ENCODE measurements at places on chromosomes 11 and 22.

GRCh38 chr22:47193606-47194329, 431.3 kb downstream of the TBC1D22A start:
- no peak for DNase-seq

DNA sequence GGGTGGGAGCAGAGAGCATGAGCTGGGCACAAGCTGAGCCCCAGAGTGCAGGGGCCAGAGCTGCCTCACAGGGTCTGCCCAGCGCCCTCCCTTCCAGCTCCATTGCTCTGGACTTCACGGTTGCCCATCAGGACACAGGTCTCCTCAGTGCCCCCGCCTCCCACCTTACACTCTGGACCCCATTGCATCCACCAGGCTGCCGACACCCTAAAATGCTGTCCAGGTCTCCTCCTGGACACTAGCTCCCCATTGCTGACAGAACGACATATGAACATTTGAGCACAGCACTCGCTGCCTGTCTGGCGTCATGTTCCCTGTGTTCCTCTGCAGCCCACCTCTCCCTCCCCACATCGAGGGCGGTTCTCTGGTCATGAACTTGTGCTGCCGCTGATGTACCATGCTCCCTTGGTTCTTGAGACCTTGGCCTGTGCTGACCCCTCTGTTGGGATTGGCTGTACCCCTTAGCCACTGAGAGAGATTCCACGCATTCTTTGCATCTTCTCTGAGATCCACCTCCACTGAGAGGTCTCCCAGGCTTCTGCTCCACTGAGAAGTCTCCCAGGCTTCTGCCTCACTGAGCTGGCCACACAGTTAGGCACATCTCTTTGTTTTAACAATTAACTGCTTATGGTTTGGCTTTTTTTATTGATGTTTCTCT, 34.2 kb upstream of the NECTIN1 start:
- DNase-seq = no peak

DNA sequence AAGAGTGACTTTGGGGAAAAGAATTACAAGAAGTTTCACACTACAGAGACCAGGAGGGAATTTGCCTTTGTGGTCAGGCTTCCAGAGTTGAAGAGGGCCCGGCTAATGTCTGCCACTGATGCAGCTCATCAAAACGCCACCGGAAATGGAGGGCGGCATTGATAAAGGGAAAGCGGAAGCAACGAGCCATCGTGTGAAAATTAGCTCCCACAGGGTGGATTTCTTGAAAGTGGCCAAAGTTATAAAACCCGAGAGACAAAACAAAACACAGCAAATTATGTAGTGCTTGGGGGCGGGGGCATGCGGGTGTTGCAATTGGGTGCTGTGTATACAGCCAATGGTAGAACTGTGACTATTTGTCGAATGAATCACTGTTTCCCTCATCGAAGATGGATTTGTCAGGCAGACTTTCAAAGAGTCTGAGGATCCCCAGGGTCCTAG, 113.0 kb downstream of the ADAMTS15 start:
- DNase-seq = no peak

- no peak for DNase-seq
Observed at GRCh38 chr11:117214404-117215110, 15.4 kb downstream of the TAGLN start.

DNA sequence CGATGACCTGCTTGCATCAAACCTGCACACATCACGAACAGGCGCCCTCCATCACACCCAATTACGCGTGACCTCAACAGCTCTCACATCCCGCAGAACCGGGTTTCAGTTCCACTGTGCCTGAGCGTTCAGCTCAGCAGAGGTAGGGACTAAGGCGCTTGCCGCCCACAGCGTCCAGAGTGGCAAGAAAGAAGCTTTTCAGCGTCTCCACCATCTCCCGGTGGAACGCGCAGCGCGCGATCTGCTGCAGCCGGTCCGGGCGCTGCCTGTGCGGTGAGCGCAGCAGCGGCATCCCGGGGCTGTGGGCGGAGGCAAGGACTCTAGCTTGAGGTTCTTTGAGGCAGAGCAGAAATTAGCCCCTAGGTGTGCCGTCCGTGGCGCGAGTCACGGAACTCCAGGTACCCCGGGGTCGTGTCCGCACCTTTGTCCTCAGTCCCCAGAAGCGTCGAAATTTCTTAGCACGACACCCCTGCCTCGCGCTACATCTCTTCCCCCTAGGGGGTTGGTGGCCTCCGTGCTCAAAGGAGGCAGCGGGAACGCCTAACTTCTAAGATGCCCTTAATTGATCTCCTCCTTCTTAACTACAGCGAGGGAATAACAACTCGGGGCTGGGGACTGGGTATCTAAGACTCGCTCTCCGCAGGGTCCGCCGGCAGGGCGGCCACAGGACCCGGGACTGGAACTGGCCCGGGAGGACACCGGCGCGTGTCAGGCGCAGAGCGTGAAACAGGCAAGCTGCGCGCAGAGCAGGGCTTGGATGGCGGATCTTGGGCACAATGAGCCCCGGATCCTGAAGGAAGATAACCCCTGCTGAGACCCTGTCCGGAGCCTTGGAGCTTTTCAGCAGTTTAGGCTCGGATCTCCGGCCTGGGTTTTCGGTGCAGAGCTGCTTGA, 1.7 kb upstream of the CALCA start:
- DNase-seq = no peak

- no peak for DNase-seq
Observed at GRCh38 chr11:92642177-92642931, 327.1 kb upstream of the MTNR1B start.

GRCh38 chr11:87780068-87780413, 395.2 kb downstream of the RAB38 start:
- DNase-seq = no peak

- no peak for DNase-seq
Observed at GRCh38 chr11:134719397-134719796, 307.4 kb upstream of the B3GAT1 start.

- DNase-seq = no peak
Observed at GRCh38 chr11:35678471-35678870, 15.9 kb downstream of the TRIM44 start.

DNA sequence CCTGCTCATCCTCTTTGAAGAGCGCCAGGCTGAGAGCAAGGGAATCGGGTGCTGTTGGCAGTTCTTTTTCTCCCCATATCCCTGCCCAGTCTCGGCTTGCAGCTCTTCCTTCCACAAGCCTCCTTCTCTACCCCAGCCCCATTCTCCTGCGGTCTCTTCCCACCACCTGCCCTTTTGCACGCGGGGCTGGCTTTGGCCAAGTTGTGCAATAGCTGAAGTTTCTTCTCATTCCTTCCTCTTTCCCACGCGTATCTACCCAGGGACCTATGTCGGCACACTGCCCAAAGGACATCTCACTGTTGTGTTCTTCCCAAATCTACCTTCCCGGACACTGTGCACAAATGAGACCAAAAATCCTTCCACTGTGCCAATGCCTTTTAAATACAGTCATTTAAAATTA, 22.3 kb upstream of the HTR3A start:
- DNase-seq = no peak

DNA sequence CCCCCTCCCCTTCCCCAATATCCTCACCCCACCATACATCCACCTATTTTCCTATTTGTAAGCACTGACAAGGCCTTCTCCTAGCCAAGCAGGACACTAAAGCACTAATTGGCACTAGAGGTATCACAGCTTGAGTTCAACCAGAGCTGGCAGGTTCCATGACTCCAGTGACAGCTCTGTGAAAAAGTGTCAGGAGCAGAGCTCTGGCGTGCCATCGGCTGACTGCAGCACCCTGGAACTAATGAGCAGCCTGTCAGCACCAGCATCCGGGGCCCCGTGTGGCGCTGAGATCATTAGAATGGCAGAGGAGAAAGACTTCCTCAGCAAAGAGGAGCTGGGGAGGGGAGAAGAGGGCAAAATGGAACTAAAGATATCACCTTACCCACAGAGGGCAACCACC, 847.4 kb downstream of the NTM start:
- DNase-seq = no peak

GRCh38 chr11:111189466-111189865, 56.1 kb upstream of the POU2AF2 start:
- DNase-seq = no peak

GRCh38 chr11:57386178-57386940, 4.1 kb downstream of the PRG2 start:
- DNase-seq = no peak

DNA sequence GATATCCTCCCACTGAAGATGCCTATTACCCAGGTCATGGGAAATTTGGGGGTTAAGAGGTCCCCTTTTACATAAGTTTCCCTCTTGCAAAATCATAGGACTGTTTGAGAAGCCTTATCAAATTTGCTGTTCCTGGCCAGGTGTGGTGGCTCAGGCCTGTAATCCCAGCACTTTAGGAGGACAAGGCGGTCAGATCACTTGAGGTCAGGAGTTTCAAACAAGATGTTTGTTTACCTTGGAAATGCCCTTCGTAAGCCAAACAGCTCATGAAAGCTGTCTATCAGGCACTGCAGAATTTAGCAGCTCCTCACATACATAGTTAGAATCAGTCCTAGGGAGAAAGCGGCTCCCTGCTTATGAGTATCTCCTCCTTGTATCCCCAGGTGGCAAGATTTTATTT, 4.9 kb upstream of the EI24 start:
- DNase-seq = no peak

- DNase-seq = no peak
Observed at GRCh38 chr22:17072877-17073276, 11.9 kb upstream of the IL17RA start.

DNA sequence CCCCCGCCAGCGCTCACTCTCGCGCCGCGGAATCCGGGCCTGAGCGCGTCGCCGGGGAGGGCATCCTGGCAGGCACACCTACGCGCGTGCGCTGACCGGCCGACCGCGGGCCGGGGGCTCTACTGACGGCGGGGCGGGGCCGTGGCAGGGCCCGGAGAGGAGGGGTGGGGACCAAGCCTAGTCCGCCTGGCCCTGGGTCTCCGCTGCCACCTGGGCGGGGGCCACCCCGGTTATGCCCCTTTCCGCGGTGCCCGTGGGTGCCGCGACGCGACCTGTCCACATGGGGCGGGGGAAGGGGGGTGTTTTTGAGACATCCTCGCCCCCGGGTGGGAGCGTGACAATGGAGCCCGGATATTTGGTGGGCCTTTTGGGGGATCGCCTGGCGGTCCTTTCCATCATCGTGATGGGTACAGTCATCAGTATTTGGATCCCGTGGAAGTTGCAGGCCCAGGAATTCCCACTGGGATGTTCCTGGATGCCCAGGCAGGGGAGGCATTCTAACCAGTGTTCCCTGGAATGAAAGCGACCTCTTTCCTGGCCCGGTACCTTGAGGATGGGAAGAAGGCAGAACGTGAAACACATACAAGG, 2.2 kb downstream of the NCAM1 start:
- no peak for DNase-seq
